Dorsolateral prefrontal cortex (tissue), 122 donors: ENCODE measurements at places on chromosomes 7 and 10.

GRCh38 chr7:47301105-47301477, 280.8 kb downstream of the TNS3 start:
- DNase-seq: no peak

GRCh38 chr7:155458878-155459699, 1.2 kb downstream of the EN2 start:
- DNase-seq: no peak

DNA sequence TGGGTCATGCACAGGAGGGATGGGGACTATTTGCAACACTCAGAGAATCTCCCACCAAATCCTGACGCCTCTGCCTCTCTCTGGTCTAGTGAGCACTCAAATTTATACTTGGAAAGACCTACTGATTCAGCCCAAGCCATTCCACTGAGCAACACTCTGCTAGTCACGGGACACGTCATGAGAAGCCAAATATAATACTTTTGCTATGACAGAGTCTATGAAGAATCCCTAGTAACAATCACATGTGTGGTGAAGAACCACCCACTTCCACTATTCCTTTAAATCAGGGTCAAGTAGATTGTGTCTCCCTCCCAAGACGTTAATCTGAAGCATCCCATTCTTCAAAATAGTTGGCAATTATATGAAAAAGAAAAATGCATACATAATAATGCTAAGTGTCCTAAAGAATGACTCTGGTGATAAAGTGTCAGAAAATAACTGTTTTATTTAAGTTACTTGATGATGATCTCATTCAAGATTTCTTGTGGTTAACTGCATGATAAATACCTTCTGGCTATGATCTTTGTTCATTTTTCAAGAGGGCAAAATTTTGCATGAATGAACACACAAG, 28.5 kb downstream of the CHCHD3 start:
- DNase-seq: no peak

- peak; percentile 90 for DNase-seq
Measured at GRCh38 chr10:100185364-100186252, at the start of gene ERLIN1. Gene ERLIN1 (minus strand): TSS chr10:100186029. CDS start chr10:100185626, 403 bp downstream.

GRCh38 chr10:24889639-24890038, 62.8 kb downstream of the PRTFDC1 start:
- no peak for DNase-seq

GRCh38 chr7:100069991-100070390, 11.5 kb downstream of the ZNF3 start:
- DNase-seq: no peak

DNA sequence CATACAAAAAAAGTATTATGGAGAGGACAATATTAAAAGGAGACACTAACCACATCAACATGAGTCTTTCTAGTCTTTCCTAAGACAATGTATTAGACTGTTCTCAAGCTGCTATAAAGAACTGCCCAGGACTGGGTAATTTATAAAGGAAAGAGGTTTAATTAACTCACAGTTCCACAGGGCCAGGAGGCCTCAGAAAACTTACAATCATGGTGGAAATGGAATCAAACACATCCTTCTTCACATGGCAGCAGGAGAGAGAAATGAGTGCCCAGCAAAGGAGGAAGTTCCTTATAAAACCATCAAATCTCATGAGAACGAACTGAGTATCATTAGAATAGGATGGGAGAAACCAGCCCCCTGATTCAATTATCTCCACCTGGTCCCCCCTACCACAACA, 25.7 kb downstream of the CACNA2D1 start:
- no peak for DNase-seq

- peak; percentile 3 for DNase-seq
Measured at GRCh38 chr7:151442776-151443496, 3.0 kb upstream of the CRYGN start.

- DNase-seq: no peak
Measured at GRCh38 chr10:52170776-52171175, 143.3 kb upstream of the DKK1 start.

DNA sequence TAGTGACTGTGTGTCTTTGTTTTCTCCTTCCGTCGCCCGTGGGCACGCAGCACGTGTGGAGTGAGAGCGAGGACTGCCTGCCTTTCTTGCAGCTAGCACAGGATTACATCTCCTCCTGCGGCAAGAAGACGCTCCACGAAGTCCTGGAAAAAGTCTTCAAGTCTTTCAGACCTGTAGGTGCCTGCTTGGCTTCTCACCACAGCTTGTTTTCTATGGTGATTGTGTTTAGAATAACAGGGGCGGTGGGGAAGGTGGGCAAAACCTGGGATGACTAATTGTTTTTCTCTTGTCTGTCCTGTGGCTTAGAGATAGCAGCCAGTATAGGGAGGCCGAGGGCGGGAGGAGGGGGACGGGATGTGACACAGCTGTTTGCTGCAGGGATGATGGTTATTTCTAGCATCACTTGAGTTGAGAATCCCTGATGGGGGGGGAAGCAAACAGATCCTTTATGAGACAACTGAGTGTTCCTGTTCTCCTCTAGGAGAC, 11.4 kb downstream of the MTURN start:
- peak; percentile 74 for DNase-seq

GRCh38 chr7:44394112-44394447, 68.7 kb upstream of the CAMK2B start:
- no peak for DNase-seq

GRCh38 chr7:157016024-157016351, 5.5 kb upstream of the MNX1 start:
- no peak for DNase-seq

- no peak for DNase-seq
Measured at GRCh38 chr7:105723572-105723971, 142.3 kb upstream of the EFCAB10 start.

DNA sequence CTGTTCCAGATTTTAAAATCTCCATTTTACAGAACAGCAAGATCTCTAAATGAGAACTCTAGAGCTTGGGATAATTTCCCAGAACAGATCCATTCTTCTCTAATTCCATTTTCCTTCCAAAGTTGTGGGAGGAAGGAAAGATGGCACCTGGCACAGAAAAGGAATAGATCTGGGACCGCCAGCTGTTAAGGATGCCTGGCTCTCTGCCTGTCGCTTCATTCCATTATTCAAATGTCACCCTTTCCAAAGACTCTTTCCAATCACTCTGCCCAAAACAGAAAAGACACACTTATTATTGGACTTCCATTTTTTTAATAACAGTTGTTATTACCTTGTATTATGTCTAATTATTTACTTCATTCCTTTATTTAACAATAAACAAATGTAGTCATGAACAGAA, 751 bp upstream of the OR9A2 start:
- no peak for DNase-seq

DNA sequence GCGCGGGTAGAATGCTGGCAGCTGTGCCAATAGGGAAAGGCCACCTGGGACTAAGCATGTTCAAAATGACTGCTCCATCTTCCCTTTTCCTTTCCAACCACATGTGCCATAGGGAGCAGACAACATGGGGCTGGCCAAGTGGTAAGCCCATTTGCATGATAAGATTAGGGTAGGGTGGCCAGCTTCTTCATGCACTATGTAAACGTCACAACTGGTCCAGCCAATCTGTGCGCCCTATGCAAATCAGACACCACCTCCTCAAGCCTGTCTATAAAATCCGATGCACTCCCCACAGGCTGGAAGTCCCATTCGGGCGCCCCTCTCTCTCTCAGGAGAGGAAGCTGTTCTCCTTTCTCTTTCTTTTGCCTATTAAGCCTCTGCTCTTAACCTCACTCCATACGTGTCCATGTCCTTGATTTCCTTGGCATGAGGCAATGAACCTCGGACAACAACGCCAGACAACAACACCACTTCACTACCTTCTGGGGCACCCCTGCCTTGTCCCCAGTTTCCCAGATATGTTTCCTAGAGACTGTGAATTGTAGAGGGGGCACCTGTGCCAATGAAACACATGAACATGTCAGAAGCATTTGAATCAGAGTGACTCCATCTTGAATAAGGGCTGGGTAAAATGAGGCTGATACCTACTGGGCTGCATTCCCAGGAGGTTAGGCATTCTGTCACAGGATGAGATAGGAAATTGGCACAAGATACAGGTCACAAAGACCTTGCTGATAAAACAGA, 19.1 kb upstream of the EXOC6 start:
- no peak for DNase-seq

DNA sequence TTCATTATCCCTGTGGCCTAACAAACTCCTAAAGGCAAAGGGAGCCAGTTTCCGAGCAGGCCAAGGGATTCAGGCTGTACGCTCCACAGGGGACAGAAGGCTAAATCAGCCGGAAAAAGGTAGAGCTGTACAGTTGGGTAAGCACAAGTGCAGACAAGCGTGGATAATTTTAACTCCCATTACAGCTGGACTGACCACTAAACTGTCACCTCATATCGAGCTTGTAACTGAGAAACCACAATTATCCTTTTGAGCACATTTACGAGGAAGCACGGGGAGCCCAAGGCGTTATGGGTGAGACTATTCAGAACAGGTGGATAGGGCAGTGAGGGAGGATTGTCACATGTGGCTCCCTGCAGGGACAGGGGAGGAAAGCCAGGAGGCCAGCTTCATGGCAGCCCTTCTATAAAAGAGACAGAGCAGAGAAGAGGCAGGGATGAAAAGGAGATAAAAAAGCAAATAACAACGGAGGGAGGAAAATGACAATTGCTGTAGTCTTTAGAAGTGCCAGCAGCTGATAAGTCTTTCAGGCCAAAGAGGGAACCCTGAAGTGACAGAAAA, 288.0 kb downstream of the FGFR2 start:
- DNase-seq: no peak

DNA sequence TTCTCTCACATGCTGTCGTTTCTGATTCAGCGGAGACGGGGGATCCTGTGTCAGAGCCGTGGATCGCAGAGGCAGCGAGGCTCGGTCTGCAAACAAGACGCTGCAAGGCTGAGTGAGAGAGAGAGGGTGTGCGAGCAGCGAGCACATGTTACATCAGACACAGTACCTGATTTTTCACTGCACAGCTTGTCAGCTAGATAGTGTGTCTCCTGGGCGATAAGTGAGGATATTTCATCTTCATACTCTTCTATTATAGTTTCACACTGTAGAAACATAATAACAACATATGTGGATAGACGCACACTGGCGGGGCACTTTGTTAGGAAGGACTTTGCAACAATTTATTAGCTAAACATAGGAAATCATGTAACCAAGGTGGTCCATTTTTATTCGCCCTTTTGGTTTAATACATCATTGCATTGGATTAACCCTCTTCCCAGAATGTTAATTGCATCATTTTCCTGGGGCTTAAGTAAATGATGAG, 39.5 kb downstream of the CNPY1 start:
- no peak for DNase-seq

GRCh38 chr10:52220947-52221346, 93.1 kb upstream of the DKK1 start:
- DNase-seq: no peak

DNA sequence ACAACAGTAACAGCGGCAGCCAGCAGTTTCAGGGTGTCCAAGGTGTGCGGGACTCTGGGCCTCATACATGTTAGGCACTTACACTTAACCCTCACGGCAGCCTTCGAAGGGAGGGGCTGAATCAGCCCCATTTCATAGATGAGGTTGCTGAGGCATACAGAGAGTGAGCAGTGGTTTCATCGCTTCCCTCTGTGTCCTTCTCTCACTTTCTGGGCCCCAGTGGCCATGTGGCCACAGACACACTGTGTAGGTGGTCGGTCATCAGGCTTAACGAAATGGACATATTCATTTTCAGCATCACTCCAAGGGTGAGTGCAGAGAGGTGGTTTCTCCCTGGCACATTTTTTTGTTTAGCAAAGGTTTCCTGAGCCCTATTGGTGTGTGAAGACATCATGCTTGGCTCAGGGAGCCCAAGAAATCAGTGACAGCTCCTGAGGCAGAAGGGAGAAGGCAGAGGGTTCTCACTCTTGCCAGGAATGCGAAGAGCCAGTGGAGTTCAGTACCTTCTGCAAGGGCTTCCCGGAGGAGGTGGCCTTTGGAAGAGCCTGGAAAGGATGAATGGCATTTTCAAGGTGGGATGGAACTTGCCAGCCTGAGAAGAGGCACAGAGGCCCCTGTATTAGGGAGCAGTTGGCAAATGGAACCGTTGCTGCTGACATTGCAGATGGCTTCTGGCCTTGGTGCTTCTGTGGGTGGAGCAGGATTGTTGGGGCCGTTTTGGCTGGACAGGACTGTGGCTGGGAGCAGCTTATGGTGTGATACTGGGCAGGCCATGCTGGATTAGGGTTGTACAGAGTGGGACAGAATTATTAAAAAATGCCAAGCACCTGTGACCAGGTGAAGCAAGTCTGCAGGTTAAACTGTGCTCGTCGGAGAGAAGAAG, 61.7 kb upstream of the PPIF start:
- DNase-seq: no peak

- DNase-seq: no peak
Measured at GRCh38 chr7:157270060-157270444, 66.8 kb upstream of the DNAJB6 start.

- no peak for DNase-seq
Measured at GRCh38 chr10:44873160-44873559, 38.0 kb upstream of the TMEM72 start.

GRCh38 chr7:50202052-50202555, 102.4 kb upstream of the IKZF1 start:
- no peak for DNase-seq

GRCh38 chr10:95694665-95695064, 938 bp upstream of the TCTN3 start:
- no peak for DNase-seq

GRCh38 chr10:118983263-118983662, 46.3 kb upstream of the NANOS1 start:
- DNase-seq: no peak

GRCh38 chr10:42650374-42650773, 12.0 kb upstream of the ZNF33B start:
- DNase-seq: no peak

GRCh38 chr7:92622030-92622429, 31.8 kb upstream of the FAM133B start:
- DNase-seq: no peak

DNA sequence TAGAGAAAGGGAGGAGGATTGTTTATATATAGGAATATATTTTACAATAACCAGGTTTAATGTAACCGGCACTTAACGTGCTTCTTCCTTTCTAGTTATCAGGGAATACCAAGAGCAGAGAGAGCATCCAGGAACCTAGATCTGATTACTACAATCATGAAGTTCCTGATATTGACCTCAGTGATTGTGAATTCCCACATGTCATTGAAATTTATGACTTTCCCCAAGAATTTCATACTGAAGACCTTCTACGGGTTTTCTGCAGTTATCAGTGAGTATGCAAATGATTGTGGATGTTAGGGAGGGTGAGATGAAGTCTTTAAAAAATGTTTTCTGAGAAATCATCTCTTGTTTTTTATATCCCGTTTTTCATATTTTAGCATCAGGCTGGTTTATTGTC, 36.6 kb downstream of the LOXL4 start:
- DNase-seq: no peak

DNA sequence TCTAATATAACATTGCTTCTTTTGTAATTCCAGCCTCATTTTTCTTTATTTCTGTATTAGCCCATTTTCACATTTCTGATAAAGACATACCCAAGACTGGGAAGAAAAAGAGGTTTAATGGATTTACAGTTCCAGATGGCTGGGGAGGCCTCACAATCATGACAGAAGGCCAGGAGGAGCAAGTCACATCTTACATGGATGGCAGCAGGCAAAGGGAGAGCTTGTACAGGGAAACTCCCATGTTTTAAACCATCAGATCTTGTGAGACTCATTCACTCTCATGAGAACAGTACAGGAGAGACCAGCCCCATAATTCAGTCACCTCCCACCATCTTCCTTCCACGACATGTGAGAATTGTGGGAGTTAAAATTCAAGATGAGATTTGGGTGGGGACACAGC, 510.3 kb downstream of the CNTNAP2 start:
- no peak for DNase-seq

GRCh38 chr10:17665747-17666146, 21.8 kb downstream of the STAM start:
- no peak for DNase-seq

- no peak for DNase-seq
Measured at GRCh38 chr7:112080441-112080840, 125.8 kb downstream of the DOCK4 start.

- no peak for DNase-seq
Measured at GRCh38 chr10:62459072-62459471, 84.9 kb downstream of the ZNF365 start.
